Suppressor macrophage treated with lipopolysaccharide for 4 hours (primary cell): ENCODE measurements at places on chromosomes 5 and 9.

DNA sequence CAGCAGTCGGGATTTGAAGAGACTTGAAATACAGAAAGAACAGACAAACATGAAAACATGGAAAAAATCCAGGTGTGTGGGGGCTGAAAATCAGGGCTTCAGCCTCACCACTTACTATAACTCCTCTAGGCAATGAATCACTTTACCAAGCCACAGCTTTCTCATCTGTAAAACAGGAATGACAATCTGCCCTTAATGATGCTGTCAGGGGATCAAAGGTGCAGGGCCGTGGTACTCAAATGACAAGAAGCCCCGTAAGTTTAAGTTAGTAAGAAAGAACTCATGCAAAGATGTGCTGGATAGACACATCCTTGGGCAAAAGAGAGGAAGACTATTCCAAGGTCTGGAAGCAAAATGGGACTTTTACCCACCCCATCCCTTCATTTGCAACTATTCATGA, 34.7 kb downstream of the FBXW2 start:
- no peak for DNase-seq

DNA sequence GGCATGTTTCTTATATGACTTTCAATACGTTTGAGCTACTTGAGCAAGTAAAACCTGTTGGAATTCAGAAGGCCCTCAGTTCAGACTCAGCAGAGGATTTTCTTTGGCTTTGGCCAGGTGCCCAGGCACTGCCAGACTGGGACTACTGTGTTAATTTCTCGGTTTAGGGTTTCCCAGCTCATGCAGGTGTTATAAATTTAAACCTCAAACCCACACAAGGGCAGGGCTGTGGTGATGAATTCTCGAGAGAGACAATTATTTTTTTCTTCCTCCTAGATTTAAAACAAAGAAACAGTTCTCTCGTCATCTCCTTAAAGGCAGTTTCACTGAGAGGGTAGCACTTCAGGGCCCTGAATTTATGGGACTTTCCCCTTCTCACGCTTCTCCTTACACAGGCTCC, 406.0 kb upstream of the PIK3R1 start:
- no peak for DNase-seq

GRCh38 chr9:113543296-113543981, 79.9 kb downstream of the RGS3 start:
- DNase-seq: no peak

GRCh38 chr5:102845041-102845440, 89.9 kb downstream of the PAM start:
- no peak for DNase-seq

GRCh38 chr5:169190849-169191248, 110.1 kb downstream of the SLIT3 start:
- no peak for DNase-seq

DNA sequence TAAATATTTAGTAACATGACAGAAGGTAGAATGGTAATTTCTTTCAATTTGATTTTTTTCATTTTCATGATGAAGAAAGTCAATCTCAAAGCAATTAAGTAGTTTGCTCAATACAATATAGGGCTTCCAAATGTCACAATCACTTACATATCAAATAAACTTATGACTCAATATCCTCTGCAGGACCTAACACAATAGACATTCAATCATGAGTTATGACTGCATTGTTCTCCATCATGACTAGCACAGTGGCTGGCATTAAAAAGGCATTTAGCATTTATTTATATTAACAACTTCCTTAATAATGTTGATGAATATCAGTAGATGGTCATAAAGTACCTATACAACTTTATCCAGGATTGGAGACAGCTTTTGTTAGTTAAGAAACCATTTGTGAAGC, 1499.6 kb downstream of the EFNA5 start:
- no peak for DNase-seq

DNA sequence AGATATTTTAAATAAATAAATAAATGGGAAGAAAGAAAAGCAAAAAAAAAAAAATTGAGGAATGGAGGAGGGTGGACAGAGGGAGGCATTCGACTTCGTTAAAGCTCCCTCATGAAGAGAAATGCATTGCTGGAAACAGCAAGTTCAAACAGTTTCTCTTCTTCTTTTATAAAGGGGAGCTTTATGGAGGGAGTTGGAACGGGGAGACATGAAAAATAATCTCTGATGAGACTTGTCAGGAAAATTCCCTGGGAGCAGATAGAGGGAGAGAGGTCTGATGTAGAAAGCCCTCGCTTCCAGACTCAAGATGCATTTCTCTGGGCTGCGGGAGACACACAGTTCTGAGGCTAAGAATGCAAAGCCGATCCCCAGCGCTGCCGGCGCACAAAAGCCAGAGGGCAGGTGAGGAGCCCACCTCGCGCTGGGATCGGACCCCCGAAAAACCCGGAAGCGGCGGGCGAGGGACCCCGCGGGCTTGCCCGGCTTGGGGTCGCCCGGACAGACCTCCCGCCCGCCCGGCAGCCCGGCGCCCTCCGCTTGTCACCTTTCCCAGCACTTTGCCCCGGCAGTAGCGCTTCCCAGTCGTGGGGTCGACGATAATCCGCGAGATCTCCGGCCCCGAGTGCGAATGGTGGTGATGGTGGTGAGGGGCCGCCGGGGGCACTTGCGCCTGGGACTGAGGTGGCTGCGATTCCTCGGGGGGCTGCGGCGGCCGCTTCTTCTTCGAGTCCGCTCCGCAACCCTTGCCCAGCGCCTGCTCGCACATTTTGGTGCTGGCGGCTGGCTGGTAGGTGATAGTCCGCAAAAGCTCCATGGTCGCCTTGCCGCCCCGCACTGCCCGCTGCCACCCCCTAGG, 512 bp downstream of the PLK2 start:
- no peak for DNase-seq

GRCh38 chr9:79301551-79302391, 270.0 kb upstream of the TLE4 start:
- no peak for DNase-seq

GRCh38 chr5:151953833-151954232, 29.2 kb upstream of the GLRA1 start:
- no peak for DNase-seq

DNA sequence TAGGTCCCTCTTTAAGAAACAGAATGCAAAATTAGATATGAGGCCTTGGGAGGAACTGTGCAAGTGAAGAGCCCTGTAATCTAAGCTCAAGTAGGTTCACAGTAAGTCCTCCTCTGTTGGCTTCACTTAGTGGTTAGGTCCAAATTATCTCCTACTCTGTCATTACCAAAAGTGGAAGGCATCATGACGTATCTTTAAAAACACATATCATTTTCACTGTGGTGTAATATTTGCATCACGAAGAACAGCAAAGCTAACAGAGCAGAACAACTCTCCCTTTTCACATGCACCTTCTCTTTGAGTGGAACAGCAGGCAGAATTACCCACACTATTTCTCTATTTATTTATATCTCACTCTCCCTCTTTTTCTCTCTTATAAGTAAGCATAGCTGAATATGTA, 240.5 kb upstream of the CCNH start:
- no peak for DNase-seq

DNA sequence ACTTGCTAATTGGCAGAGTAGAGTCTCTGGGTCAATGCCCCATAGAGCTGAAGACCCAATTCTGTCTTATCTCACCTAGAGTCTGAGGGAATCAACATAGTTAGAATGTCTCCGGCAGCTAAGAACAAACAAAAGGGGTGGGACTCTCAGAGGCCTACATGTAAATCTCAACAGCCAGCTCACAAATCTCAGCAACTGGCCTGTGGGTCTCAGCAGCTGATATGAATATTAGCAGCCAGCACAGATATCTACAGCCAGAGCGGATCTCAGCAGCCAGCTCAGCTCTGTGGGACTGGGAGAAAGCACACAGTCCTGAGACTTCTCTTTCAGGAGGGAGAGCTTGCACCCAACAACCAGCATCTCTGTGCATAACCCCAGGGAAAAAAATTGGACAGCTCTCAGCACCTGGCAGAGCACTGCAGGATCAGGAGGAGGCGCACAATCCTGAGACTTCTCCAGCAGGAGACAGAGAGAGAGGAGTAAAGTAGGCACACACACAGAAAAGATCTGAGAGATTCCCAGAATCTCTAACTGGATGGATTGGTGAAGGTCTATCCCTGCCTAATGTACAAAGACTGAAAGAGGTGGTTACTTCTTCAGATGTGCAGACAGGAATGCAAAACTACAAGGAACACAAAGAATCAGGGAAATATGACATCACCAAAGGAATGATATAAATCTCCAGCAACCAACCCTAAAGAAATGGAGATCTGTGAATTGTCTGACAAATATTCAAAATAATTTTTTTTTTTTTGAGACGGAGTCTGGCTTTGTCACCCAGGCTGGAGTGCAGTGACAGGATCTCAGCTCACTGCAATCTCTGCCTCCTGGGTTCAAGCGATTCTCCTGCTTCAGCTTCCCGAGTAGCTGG, 29.2 kb downstream of the KLF4 start:
- DNase-seq: no peak

DNA sequence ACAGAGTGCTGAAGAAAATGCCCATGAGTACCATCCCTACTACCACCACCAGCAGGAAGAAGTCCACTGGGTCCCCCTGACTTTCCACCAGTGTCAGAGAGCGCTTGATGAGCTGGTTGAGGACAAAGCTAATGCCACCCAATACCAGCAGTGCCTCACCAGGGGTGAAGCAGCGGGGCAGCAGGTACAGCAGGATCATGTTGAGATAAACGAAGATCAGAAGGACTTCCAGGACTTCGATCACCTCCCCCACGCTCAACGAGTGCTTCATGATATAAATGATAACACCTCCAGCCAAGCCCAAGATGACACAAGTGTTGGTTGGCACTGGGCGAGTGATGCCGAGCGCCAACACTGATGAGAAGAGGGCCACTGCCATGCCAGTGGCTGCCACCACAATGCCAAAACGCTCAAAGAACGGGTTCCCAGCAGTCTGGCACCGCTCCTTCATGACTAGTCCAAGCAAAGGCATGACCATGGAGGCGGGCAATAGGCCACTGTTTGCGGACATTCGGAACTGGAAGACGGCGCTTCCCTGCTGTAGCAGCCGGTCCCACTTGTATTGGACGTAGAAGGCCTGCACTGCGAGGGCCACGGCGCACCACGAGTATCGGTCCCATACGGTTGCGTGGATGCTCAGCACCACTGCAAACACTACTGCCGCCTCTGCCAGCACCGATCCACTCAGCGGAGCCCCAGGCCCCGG, 679 bp downstream of the DOLK start:
- DNase-seq: peak; percentile 12

GRCh38 chr5:157177953-157178352, 2.7 kb upstream of the ITK start:
- peak; percentile 5 for DNase-seq

GRCh38 chr5:107578051-107578635, 92.6 kb downstream of the EFNA5 start:
- no peak for DNase-seq

DNA sequence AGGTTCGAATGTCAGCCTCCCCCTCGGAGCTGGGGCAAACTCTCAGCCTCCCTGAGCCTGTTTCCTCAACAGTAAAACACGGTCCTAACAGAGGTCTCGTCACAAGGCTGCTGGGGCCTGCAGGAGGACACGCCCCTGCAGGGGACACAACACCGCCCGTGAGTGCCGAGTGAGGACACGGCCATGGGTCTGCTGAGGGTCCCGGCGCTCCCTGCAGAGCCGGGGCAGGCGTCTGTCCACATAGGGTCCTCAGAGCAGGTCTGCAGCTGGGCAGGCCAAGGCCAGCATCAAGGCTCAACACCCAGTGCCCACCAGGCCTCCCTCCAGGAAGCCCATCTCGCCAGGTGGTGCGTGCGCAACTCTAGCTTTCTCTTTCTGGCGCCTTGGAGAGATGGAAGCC, 125.2 kb downstream of the VAV2 start:
- no peak for DNase-seq

- DNase-seq: no peak
Measured at GRCh38 chr9:133665096-133665495, 28.9 kb downstream of the DBH start.

DNA sequence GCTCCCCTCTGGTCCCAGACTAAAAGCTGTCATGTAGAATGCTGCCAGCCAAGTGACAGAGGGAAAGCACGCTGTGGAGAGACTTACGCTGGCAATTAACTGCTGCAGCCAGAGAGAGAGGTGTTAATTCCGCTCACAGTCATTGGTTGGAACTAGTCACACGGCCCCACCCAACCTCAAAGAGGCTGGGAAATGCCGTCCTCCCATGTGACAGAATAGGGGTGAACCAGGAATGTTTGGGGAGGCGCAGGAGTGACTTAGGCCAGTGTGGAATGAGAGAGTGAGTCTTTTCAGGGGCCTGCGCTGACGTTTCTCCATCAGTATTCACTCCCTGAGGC, 87.6 kb downstream of the AMBP start:
- DNase-seq: no peak

GRCh38 chr9:35828716-35829083, at the start of gene FAM221B:
TSS of gene FAM221B (minus strand) at chr9:35828732. CDS start at chr9:35826161, 2,571 bp downstream.
- no peak for DNase-seq

GRCh38 chr9:88092797-88093331, 45.4 kb downstream of the SPATA31C2 start:
- DNase-seq: peak; percentile 5

- no peak for DNase-seq
Measured at GRCh38 chr5:107121793-107122519, 548.8 kb downstream of the EFNA5 start.

GRCh38 chr5:135707302-135707701, 127.2 kb upstream of the SLC25A48 start:
- no peak for DNase-seq

GRCh38 chr5:5198135-5198534, 58.0 kb downstream of the ADAMTS16 start:
- no peak for DNase-seq

GRCh38 chr9:71514344-71514975, 253.9 kb downstream of the CEMIP2 start:
- DNase-seq: no peak

DNA sequence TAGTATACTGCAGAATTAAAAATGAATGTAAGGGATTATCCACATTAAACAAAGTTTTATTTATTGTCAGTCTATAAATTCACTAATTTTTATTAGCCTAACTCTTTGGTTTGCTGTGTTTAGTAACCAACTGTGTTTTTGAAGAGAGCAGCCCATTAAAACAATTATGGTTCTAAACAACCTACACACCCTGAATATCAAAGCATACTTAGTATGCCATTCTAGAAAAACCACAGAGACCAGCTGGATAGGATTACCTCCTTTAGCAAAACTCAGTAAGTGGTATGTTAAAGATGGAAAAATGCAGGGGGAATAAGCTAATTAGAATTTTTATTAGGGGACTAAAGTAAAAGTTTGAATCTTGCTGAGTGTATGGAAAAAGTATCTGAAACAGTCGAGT, 1981.7 kb upstream of the NUDT12 start:
- DNase-seq: no peak

GRCh38 chr9:124286292-124286931, 28.7 kb downstream of the NEK6 start:
- peak; percentile 55 for DNase-seq

- DNase-seq: no peak
Measured at GRCh38 chr9:114614373-114614772, 3.3 kb downstream of the TMEM268 start.

GRCh38 chr9:121206516-121207370, 5.1 kb upstream of the RAB14 start:
- no peak for DNase-seq

DNA sequence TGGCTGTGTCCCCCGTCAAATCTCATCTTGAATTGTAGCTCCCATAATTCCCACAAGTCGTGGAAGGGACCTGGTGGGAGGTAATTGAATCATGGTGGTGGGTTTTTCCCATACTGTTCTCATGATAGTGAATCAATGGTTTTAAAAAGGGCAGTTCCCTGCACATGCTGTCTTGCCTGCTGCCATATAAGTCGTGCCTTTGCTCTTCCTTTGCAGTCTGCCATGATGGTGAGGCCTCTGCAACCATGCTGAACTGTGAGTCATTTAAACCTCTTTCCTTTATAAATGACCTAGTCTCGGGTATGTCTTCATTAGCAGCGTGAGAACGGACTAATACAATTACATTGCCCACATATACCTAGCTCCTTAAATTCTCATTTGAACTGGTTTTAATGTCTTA, 353.0 kb upstream of the KLF4 start:
- peak; percentile 29 for DNase-seq
